ENCODE measurements at places on chromosomes 6 and 20. TPM values are rescaled to one million over a fixed set of nuclear protein-coding genes. Genes with fewer than 3 reads are reported as not detected.

GRCh38 chr6:160691617-160692016 is 10.4 kb upstream of the PLG start:
- H3K4me1 ChIP-seq, result no peaks in the 10 kb centered on the region
- no peak overlapping the region for H3K4me3 ChIP-seq
- H3K27ac ChIP-seq, result no peak overlapping the region
- no peak for DNase-seq
- no peaks in the 10 kb centered on the region for H3K27me3 ChIP-seq
- H3K36me3 ChIP-seq, result no peaks in the 10 kb centered on the region

DNA sequence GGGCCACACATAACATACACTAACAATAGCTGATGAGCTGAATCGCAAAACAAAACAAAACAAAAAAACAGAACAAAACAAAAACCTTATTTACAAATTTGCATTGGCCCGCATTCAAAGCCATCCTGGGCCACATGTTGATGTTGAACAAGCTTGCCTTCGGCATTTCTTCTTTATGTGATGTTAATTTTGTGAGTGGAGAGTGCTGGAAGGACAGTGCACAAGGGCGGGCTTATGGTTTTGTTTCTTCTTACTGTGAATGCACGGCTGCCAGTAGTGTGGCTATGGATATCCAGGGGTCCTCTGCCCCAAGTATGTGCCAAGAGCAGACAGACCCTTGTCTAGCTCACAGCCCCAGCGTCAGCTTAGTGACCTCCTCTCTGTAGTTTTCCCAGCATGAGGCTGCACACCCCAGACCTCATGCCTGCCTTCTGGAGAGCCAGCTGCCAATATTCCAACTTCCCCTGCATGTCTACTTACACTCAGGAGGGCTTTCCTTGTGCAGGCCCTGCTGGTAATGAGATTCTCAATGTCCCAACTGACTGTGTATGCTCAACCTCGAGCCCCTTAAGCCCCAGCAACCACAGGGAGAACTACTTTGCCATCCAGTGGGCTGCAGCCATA is 24.9 kb downstream of the ZNF292 start:
- H3K4me1 ChIP-seq, result no peaks in the 10 kb centered on the region
- H3K4me3 ChIP-seq, result no peak overlapping the region
- DNase-seq, result no peak
- no peak overlapping the region for H3K27ac ChIP-seq
- H3K36me3 ChIP-seq, result peaks cover 12% of the 10 kb centered on the region

- H3K4me3 ChIP-seq, result no peak overlapping the region
- H3K4me1 ChIP-seq, result peaks cover 95% of the 10 kb centered on the region
- no peaks in the 10 kb centered on the region for H3K27me3 ChIP-seq
- no peaks in the 10 kb centered on the region for H3K36me3 ChIP-seq
- no peak overlapping the region for H3K27ac ChIP-seq
These were observed 36.8 kb downstream of the STK35 start for GRCh38 chr20:2138396-2138795.

DNA sequence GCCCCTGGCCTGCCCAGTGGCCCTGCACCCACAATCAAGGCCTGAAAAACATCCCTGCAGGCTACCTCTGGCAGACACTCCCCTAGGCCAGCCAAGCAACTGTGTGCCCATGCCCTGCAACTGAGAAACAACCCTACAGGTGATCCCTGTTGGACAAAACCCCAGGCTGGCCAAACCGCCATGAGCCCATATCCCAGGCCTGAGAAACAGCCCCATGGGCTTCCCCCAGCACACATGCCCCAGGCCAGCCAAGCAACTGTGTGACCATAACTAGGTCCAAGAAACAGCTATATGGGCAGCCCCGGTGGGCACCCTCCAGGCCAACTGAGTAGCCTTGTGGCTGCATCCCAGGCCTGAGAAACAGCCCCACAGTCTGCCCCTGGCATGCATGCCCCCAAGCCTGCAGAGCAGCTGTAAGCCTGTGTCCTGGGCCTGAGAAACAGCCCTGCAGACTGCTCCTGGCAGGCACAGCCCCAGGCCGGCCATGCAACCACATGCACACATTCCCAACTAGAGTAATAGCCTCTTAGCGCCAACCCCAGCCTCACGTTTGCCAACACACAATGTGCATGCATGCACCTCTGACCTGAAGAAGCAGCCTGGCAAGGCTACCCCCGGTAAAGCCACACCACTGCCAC is 41.0 kb upstream of the SRSF6 start:
- H3K36me3 ChIP-seq, result no peaks in the 10 kb centered on the region
- H3K27ac ChIP-seq, result no peak overlapping the region
- H3K4me3 ChIP-seq, result no peak overlapping the region
- H3K4me1 ChIP-seq, result no peaks in the 10 kb centered on the region
- no peak for DNase-seq

DNA sequence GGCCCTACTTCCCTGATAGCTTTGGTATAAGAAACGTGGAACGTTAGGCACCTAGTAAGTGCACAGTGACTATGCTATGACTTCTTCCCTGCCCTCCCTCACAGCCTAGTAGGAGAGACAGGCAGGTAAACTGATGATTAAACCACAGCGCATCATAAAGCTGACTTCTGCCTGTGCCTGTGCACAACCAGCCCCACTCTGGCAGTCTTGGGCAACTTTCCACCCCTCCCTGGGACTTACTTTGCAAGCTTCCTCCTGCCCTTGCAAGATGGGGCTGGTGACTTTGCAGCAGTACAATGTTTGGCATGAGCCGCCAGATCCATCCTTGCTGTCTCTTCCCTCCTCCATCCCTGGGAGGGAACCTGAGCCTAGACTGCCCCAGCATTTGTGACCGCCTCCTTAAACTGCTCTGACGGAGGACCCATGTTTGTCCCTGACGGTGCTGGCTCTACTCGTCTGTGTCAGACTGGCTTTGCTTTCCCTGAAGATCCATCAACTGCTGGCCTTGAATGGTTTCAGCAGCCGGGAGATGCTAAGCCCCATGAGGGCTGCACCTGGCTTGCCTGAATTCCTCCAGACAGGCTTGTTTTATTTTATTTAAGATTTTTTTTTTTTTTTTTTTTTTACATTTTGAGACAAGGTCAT is 36.1 kb downstream of the EFCAB8 start:
- H3K4me3 ChIP-seq, result no peak overlapping the region
- no peaks in the 10 kb centered on the region for H3K4me1 ChIP-seq
- no peak for DNase-seq
- H3K27ac ChIP-seq, result no peak overlapping the region
- no peaks in the 10 kb centered on the region for H3K36me3 ChIP-seq
- no peaks in the 10 kb centered on the region for H3K27me3 ChIP-seq

MMP24 gene
- total RNA-seq, result 0.69 TPM

All from heart left ventricle (tissue), 16 donors.